ENCODE measurements at places on chromosomes 11 and 22.

GRCh38 chr11:16786131-16786530 is 47.7 kb downstream of the C11orf58 start:
- DNase-seq, result no peak

DNA sequence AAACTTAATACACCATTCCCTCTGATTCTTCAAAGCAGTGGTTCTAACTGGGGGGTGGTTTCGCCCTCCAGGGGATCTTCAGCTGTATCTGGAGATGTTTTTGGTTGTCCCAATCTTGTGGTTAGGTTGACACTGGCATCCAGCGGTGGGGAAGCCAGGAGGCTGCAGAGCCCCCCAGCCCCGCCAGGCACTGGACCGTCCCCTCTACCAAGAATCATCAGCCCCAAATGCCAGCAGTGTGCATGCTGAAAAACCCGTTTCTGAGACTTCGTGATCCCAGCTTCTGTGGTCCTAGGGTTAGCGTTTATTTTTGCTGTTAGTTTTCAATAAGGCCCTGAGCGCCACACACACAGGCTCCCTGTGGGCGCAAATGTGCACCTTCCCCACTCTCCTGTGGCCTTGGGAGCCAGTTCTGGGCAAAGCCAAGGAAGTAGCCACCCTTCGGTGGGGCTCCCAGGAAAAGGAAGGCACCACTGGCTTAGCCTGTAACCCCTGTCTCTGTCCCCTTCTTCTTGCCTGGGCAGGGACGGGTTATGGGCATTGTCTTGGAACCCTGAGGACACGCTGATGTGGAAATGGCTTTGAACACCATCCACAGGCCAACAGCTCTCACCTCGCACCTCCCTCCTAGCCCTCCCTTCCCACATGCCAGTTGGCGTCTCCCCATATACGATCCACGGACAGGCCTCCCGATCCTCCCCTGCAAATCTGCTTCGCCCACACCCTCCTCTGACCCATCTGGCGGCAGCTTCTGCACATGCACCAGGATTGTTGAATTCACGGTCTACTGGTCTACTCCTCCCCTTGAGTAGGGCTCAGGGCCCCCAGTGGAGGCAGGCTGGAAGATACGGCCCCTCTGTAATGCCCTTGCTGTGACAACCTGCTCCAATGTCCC is 71.4 kb upstream of the CCND1 start:
- DNase-seq, result no peak

- DNase-seq, result no peak
These were observed 38.2 kb downstream of the TRIOBP start for GRCh38 chr22:37734964-37735451.

- DNase-seq, result no peak
These were observed 418.2 kb downstream of the SOX6 start for GRCh38 chr11:15938121-15938611.

- no peak for DNase-seq
These were observed 155.4 kb upstream of the ANO5 start for GRCh38 chr11:22037505-22037904.

- DNase-seq, result no peak
These were observed 95.0 kb downstream of the PDHX start for GRCh38 chr11:35011389-35011788.

Measured in NCI-H510A (cell line).